Stimulated activated effector memory CD8-positive, alpha-beta T cell treated with anti-CD3 and anti-CD28 coated beads, Interleukin-12 subunit alpha, Interleukin-12 subunit beta, amount 100 ng/mL, for 72 hours (primary cell): ENCODE measurements at places on chromosomes 11 and 22.

GRCh38 chr22:47987885-47988515 lies 1225.5 kb downstream of the TBC1D22A start:
- DNase-seq = no peak

- DNase-seq = no peak
Measured at GRCh38 chr11:69010964-69011623, 2.0 kb downstream of the MRGPRF start.

- DNase-seq = no peak
Measured at GRCh38 chr11:123135863-123136446, 59.1 kb downstream of the CLMP start.

DNA sequence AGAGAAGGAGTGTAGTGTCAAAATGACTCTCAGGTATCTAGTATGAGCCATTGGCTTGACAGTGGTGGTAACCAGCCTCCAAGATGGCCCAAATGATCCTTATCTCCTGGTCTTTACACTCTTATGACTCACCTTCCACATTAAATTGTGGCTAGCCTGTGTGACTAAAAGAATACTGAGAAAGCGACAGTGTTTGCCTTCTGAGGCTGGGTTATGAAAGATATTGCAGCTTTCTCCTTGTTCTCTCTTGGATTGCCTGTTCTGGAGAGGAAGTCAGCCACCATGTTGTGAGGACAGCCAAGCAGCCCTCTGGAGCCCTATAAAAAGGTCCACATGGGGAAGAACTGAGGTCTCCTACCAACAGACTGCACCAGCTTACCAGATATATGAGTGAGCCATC lies 15.8 kb downstream of the C11orf71 start:
- DNase-seq = no peak

DNA sequence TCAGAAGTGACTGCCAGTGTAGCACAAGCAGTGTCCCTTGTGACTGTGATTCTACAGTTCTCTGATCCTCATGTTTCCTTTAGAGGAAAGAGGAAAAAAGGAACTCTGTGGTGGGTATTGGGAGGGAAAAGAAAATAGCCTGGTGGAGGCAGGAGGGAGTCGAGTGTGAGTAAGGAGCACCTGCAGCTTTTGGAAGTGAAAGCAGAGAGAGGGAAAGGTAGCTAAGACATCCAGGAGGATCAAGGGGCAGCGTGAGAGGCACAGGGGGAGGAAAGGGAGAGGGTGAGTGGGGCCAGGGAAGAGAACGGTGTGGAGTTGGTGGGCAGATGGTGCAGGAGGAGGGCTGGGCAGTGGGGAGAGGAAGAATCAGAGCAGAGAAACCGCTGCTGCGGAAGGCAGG lies 12.4 kb downstream of the TMA7B start:
- DNase-seq = no peak

- peak; percentile 90 for DNase-seq
Measured at GRCh38 chr11:19116971-19117759, at the start of gene ZDHHC13. Gene ZDHHC13, plus strand, starts transcription at chr11:19117168. Its CDS starts 82 bp downstream, at chr11:19117250.

- no peak for DNase-seq
Measured at GRCh38 chr11:96096360-96096759, 172.5 kb upstream of the MTMR2 start.

GRCh38 chr11:103202048-103202651 lies 92.9 kb downstream of the DYNC2H1 start:
- DNase-seq = no peak

- DNase-seq = no peak
Measured at GRCh38 chr11:67267188-67268080, 1.2 kb downstream of the GRK2 start.

- DNase-seq = no peak
Measured at GRCh38 chr22:45843031-45843430, 133.9 kb downstream of the WNT7B start.

DNA sequence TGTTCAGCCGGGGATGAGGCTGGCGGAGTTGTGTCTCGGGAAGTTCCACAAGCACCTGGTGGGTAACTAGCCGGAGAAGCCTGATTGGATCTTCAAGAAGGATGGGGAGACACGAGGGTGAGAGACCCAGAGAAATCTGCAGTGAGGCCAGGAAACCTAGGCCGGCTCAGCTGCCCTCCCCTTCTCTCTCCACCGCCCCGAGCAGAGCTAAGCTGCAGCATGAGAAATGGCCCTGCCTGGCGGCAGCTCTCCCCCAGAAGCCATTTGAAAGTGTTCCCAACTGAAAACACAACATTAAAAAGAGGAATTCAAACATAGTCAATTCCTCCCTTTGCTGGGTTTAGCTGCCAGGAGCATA lies 77.8 kb upstream of the SHISAL1 start:
- DNase-seq = no peak

GRCh38 chr11:12024254-12024926 lies 16.0 kb upstream of the DKK3 start:
- DNase-seq = no peak
